T follicular helper cell (primary cell): ENCODE measurements at places on chromosomes 6 and 20.

DNA sequence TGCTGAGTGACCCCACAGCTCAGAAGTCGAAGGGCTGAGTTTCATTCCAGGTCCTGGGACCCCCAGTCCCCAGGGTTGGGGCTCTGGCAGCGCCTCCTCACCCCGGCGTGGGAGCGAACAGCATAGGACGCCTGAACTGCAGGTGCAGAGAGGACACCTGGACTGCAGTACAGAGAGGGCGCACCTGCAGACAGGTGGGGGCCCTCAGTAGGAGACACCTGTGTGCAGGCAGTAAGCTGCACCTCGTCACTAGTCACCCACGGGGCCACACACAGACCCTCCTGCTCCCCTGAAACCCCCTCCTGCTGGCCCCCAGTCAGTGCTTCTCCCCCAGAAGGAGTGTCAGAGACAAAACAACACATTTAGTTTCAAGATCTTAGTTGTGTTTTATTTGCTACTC lies 8.6 kb upstream of the NKAIN4 start:
- no peak for DNase-seq

GRCh38 chr20:11403711-11404110 lies 514.0 kb upstream of the BTBD3 start:
- no peak for DNase-seq

GRCh38 chr6:63426844-63427243 lies 107.1 kb upstream of the LGSN start:
- DNase-seq = no peak

- no peak for DNase-seq
These were observed 60.9 kb downstream of the GINS1 start for GRCh38 chr20:25468126-25469075.

DNA sequence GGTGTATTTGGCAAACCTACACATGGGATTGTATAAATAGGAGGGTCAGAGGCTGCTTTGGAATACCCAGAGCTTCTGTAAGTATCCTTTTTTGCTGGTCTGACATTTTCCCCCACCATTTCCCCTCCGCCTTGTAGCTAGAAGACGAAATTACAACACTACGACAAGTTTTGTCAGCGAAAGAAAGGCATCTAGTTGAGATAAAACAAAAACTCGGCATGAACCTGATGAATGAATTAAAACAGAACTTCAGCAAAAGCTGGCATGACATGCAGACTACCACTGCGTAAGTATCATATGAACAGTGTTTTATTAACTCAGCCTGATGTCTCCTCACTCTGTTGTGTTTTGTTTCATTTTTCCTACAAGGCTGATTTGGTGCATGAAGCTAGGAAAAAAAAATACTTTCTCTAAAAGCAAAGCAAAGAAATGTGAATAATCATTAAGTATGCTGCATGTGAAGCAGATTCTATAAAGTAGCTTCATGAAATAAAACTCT lies 72.7 kb downstream of the HDDC2 start:
- no peak for DNase-seq

- no peak for DNase-seq
These were observed 73.3 kb downstream of the IGF2R start for GRCh38 chr6:160042014-160042773.

- no peak for DNase-seq
These were observed 32.4 kb upstream of the ENPP4 start for GRCh38 chr6:46097366-46097765.

DNA sequence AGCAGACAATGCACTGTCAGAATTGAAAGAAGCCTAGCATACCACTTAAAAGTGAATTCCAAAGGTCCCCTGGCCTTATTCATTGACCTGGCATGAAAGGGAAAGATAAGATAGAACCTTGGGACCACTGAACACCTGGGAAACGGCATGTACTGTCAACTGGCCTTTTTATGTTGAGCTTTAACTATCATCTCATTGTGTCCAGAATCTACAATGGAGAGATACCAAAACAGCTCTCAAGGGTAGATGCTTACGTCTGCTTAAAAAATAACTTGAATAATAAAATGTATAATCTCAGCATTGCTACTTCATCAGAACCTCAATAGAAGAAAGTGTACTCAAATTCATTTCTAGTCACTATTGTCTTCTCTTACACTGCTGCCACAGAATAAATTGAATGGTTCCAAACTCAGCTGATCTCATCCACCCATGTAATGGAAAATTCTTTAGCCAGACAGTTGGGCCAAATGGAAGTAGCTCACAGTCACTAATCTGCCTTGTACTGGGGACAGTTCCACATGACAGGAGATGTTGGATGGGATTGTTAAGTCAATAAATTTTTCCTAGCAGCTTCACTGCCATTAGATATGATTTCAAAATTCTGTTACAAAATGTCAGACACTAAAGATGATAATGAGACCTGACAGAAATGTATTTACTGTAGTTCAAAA lies 93.8 kb downstream of the MLIP start:
- DNase-seq = no peak

- peak; percentile 46 for DNase-seq
These were observed 13.4 kb upstream of the FOXC1 start for GRCh38 chr6:1596088-1596852.

DNA sequence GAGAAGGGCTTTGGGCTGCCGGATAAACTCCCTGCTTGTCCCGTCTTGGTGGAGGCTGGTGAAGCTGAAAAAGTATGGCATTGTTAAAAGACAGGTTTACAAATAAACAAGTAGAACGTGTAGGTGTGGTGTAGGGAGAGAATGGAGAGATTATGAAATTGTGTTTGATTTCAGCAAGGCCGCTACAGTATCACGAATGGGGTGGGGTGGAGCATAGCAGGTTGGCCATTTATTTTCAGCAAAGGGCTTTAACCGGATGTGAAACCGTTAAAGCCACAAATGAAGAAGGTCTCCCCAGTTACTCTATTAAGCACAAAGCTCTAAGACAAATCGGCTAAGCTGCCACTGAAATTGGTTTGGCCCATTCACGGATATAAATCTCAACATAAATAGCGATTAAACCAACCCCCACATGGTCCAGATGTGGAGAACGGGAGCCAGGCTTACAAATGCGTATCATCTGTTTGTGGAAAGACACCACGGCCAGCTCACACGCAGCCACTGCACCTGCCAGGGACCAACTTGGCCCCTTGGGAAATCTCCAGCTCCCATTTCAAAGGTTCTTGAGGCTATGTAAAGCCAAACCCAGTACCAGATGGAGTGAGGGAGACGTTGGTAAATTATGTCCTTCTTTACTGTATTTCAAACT lies 94.0 kb downstream of the ZMYND8 start:
- DNase-seq = no peak

DNA sequence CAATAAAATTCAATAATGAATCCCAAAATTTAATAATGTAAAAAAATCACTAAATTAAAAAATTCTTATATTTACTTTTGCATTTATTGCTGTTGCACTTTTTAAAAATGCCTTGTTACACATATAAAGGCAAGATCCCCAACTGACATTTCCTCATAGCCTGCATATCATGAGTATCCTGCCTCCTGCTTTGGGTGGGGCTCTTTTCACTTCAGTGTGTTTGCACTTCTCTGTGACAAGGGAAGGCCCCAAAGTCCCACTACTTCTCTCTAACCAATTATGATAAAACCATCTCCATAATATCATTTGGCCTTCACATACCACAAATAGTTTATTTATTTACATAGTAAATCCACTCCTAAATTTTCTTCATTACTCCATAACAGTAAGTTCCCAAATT lies 446.1 kb upstream of the MARCKS start:
- no peak for DNase-seq

DNA sequence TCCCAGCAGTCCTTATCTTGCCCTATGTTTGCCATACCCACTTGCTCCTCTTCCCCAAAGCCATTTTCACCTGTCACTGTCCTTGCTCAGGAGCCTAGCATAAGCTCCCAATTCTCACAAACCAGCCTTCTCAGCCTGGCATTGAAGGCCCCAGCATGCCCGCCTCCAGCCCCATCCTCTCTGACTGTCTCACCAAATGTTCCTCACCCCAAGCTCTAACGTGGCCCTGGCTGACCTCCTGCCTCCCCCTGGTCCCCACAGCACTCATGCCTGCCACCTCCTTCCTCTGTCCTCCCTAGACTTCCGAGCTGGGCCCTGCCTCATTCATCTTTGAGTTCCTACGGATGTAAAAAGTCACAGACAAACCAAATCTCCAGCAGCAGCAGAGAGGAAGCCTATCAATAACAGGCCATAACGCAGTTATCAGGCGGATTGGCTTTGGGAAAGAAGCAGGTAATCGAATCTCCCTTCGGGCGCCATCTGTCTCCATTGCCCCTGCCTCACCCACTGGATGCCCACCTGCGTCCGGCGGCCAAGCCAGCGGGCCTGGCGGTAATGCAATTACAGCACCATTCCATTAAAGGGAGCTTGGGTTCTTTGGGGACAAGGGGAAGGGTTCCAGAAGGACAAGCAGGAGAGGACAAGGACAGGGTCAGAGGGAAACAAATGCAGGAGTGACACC lies 104.4 kb downstream of the MRPL14 start:
- no peak for DNase-seq

DNA sequence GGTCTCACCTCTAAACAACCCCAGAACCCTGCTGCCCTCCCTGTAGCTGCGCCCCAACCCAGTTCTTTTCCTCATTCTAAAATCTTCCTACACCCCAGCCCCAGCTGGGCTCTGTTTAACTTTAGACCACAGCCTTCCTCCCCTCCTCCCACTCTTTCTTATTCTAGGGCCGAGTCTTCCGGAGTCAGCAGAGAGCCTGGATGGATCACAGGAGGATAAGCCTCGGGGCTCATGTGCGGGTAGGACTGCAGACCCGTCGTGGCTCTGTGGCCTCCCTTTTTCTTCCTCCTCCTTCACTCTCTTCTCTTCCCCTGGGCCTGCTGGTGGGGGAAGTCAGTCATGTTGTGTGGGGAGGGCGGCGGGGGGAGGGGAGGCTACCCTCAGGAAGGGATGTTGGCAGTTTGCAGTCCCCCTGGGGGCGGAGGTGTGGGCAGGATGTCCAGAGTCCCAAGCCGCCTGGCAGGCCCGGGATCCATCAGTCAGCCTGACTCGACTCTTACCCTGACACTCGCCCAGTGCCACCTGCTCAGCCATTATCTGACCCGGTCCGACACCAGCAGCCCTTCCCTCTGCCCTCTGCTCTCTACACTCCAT lies 8.1 kb downstream of the CAPN11 start:
- no peak for DNase-seq

- DNase-seq = no peak
These were observed 375.2 kb downstream of the CD109 start for GRCh38 chr6:74071214-74071613.

DNA sequence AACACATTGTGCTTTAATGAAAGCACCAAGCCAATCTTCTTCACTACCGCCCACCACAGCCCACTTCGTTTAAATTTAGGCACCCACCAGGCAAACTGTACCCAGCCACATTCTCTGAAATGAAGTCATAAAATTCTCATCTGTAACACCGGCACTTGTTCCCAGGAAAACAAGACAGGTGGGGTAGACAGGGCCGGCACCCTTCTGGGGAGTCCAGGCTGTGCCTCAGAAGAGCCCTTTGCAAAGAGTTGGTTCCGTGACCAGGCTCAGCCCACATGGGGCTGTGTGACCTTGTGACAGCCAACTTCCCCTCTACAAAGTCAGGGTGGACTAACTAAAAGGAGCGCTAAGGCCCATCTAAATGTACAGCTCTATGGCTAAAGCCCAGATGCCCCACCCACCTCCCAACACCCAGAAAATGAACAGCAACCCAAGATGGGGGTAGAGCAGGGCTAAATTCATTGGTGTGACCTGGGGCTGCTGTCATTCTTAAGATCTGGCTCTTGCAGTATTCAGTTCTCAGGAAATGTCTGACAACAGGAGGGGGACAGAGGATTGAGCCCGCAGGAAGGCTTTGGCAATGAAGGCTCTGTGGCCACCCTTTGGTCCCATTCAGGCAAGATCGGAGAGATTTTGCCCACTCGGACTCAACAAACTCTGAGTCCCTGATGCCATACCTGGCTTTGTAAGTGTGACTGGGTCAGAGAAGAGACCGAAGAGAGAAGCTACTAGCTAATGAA lies 56.7 kb downstream of the TRERF1 start:
- no peak for DNase-seq

DNA sequence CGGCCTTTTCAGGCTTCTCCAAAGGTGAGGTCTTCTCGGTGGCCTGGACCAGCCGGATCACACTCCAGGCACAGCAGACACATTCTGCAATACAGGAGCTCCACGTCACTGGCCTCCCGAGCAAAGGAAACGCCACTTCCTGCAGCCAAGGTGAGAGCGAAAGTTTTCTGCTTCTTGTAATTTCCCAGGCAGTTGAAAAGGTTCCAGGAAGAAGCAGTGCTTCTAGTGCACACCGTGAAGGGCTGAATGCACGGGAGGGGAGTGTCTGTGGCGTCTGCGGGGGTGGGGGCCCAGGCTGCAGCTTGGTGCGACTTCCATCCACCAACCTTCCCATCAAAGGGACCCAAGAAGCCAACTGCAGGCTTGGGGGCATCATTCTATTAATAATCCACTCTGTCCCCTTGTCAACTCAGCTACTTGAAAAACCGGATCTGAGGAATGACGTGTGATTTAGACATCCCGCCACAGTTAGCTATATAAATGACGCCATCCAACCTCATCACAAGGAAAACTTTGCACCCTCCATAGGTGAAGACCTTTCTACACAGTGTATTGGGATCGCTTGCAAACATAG lies 61.1 kb downstream of the NFATC2 start:
- DNase-seq = peak; percentile 41

DNA sequence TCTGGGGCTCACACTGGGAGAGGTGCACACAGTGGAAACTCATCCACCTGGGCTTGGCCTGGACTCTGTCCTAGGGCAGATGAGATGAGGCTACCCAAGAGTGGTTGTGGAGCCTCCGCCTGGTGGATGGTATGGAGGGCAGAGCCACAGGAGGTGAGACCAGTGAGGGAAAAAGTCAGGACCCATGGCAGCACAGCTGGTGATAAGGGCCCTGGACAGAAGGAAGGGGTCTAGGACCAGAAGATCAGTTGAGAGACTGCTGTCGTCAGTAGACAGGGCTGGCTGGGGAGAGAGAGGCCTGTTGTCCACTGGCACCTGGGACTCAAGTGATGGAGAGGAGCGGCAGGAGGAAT lies 29.8 kb downstream of the PLCG1 start:
- no peak for DNase-seq

DNA sequence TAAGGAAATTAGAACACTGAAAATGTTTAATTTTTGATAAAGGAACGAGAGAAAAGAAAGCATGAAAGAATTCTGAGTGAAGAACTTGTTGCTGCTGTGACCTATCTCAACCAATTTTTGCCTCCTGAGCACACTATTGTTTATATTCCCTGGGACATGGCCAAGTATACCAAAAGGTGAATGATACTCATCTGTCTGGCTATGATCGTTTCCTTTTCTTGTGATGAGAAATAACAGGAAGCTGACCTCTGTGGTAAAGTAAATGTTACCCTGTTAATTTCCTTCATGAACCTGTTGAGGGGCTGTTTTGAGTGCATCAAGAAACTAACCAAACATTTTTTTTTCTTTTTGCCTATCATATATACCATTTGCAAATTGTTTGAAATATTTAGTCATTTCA lies 69.1 kb downstream of the FIG4 start:
- DNase-seq = no peak
